ENCODE measurements at places on chromosomes 6 and 20.

DNA sequence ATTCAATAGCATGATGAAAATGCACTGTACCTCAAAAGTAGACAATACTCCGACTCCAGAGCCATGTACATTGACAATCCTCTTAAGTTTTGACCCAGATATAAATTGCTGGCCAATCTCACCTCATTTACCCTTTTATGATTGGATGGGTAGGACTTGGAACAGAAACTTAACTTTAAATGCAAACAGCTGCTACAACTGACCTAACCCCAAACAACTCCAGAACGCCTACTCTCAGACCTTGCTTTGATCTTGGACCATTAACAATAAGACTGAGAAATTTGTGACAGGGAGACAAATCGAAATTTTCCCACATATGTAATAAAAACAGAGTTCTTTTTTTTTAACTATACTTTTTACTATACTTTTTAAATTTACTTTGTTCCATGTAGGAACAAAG, 200.5 kb upstream of the MCHR2 start:
- no peak for DNase-seq

DNA sequence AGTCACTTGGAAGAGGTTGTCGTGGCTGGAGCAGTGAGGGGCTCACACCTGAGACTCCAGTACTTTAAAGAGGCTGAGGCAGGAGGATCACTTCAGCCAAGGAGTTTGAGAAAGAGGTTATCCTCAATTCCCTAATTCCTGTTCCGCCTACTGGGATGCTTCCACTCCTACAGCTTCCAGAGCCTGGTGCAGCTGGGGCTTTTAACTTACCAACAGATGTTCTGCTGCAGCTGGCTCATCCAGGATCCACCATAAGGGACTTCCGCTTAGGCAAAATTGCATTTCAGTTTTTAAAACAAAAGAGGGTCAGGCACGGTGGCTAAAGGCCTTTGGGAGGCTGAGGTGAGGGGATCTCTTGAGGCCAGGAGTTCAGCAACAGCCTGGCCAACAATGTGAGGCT, 59.1 kb upstream of the CDYL start:
- no peak for DNase-seq

- DNase-seq: no peak
These were observed 135.3 kb downstream of the ERMARD start for GRCh38 chr6:169886631-169887227.

DNA sequence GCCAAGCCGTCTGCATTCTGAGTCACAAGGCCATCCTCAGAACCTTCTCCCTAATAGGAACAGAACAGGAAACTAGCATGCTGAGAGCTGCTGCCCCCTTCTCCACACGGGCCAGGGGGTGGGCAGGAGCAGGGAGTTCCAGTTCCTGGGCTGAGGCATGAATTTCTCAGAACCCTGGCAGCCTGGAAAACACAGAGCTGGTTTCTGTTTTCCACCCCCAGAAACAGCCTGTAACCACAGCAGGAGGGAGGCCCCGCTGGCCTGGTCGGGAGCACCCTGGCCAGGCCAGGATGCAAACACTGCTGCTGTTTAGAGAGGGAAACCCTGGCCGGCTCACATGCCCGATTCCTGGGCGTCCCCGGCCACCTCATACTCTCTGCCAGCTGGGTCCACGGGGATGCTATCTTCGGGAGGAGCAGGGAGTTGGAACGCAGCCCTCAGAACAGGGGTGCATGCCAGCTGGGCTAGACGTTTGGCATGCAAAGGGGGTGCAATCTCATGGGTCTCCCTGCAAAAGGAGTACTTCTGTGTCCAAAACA, 130.1 kb downstream of the NFATC2 start:
- DNase-seq: no peak
